Esophagus mucosa (tissue), 1 donor: ENCODE measurements at places on chromosomes 6 and 20. TPM values are rescaled to one million over a fixed set of nuclear protein-coding genes. Genes with fewer than 3 reads are reported as not detected.

RBBP8NL gene
- total RNA-seq: 5.1 TPM

- no peak for ATAC-seq
Measured at GRCh38 chr6:25697537-25698340, 45.7 kb downstream of the SCGN start.

DNA sequence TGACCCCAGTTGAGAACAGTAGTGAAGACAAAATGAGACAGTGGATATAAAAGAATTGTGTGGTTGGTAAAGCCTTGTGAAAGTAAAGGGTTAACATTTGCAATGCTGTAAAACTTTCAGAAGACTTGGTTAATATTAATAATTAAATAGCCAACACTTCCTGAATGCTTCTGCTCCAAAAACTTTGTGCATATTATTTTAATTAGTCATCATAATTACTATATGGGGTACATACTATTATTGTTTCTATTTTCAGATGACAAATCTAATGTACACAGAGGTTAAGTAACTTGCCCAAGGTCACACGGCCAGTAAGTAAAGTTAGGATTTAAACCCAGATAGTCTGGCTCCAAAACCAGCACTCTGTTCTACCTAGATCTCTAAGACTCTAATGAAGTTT is 291.3 kb downstream of the OGFRL1 start:
- ATAC-seq: no peak

GRCh38 chr6:19605624-19606023 is 231.5 kb upstream of the ID4 start:
- ATAC-seq: no peak

DNA sequence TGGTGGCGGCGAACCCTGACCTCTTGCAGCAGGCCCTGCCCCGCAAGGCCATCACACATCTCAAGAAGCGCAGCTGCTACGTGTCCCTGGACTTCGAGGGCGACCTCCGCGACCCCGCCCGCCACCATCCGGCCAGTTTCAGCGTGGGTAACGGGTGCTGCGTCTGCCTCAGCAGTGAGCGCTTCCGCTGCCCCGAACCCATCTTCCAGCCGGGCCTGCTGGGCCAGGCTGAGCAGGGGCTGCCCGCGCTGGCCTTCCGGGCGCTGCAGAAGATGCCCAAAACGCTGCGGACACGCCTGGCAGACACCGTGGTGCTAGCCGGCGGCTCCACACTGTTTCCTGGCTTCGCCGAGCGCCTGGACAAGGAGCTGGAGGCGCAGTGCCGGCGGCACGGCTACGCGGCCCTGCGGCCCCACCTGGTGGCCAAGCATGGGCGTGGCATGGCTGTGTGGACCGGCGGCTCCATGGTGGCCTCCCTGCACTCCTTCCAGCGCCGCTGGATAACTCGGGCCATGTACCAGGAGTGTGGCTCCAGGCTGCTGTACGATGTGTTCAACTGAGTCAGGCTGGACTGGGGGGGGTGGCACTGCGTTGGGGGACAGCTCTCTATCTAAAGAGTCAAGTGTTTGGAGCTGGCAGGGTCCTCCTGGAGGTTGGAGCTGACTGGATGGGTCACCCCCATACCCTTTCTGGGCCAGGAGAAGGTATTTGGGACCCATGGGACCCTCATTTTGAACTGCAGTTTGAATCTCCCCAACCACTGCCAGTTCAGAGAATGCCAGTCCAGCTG is 1.1 kb downstream of the ACTL10 start:
- ATAC-seq: peak; percentile 67

ETV7 gene
- total RNA-seq: 2.1 TPM

- no peak for ATAC-seq
Measured at GRCh38 chr20:37393196-37393862, 47.4 kb downstream of the SRC start.

GRCh38 chr20:62914970-62915457 is 11.3 kb downstream of the DIDO1 start:
- no peak for ATAC-seq

DNA sequence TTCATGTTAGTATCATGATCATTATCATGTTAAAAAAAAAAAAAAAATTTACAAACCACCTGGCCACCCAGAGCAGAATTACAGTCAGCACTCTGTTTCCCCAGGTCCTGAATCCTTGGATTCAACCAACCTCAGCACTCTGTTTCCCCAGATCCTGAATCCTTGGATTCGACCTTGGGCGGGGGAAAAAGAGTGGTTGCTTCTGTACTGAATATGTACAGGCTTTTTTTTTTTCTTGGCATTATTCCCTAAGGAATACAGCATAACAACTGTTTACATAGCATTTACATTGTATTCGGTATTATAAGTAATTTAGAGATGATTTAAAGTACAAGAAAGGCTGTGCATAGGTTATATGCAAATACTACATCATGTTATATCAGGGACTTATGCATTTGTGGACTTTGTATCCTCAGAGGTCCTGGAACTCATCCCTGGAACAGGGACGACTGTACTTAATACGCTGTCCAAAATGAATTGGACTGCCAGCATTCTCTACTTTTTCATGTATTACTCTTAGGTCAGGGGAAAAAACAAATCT is 31.2 kb downstream of the GCNT2 start:
- ATAC-seq: no peak

FRMD1 gene
- not detected for total RNA-seq

GRCh38 chr6:25217829-25218228 is 61.3 kb upstream of the CARMIL1 start:
- ATAC-seq: no peak

DNA sequence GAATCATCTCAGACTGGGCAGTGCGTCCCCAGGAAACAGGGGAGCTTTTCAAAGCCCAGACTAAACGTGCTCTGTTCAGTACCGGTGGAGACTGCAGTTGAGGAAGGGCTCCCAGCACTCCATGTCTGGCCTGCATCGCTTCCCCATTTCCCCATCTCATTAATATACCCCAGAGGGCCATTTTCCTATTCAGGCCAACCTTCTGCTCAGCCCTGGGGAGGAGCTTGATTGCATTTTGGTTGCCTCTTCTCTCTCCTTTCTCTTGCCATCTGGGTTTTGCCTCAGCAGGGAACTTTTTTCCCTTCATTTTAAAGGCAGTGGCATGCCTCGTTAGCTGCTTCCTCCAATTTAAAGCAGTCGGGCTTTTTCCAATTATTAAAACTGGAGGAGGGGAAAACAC is 394.3 kb upstream of the SOX4 start:
- ATAC-seq: no peak

- peak; percentile 26 for ATAC-seq
Measured at GRCh38 chr20:2751878-2752566, 48.4 kb downstream of the CPXM1 start.

DNA sequence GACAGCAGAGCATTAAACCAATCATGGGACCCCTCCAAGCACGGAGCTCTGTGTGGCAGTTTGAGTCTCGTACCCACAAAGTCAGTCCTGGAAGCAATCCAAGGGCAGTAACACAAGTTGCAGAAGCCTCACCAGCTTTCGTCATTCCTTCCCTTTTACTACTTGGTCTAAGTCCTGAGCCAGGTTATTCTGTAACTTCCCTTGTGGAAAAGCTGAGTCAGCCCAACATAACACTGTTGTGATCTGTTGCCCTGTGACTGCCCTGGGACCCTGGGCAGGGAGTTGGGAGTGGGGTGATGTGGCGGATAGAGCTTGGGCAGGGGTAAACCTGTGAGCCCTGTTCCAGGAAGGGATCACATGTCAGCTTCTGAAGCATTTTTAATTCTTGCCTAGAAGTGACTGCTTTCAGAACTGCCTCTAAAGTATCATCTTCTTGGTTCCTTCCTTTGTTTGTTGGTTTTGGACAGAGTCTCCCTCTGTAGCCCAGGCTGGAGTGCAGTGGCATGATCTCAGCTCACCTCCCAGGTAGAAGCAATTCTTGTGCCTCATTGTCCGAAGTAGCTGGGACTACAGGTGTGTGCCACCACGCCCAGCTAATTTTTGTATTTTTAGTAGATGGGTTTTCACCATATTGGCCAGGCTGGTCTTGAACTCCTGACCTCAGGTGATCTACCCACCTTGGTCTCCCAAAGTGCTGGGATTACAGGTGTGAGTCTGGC is 183.7 kb upstream of the JAG1 start:
- peak; percentile 67 for ATAC-seq

- peak; percentile 41 for ATAC-seq
Measured at GRCh38 chr6:2432292-2432691, 186.9 kb upstream of the GMDS start.
